ENCODE measurements at places on chromosomes 3 and 15.

DNA sequence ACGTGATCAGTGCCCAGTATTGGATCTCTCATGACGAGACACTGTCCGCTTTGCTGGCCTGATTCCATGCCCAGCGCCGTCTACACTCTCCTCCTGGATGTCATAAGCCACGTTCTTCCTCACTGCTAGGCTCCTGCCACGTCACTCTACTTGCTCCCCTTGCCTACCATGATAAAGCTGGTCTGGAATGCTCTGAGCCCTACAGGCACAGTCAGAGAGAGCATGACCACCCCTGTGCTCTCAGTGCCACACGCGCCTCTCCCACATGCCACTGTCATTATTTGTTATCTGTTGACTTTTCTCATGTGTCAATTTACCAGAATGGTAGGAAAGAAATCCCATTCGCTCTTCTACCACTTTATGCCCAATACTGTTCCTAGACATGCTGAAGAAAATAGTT is 148.6 kb downstream of the ANO10 start:
- DNase-seq = no peak

- DNase-seq = no peak
These were observed 1072.7 kb downstream of the OTOL1 start for GRCh38 chr3:162569314-162569713.

DNA sequence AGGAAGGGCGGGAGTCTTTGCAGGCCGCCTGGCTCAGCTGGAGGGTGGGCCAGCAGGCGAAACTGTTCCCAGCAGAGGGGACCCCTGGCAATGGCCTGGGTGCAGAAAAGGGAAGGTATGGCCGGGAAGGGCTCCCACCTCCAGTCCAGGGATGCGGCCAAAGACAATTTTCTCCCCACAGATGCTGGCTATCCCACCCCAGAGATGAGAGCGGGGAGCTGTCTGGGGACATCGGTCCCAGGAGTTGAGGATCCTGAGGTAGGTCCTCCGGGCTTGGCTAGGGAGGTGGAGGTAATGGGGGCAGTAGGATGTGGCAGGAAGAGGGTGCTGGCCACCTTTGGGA is 1.7 kb downstream of the SEMA3G start:
- no peak for DNase-seq

DNA sequence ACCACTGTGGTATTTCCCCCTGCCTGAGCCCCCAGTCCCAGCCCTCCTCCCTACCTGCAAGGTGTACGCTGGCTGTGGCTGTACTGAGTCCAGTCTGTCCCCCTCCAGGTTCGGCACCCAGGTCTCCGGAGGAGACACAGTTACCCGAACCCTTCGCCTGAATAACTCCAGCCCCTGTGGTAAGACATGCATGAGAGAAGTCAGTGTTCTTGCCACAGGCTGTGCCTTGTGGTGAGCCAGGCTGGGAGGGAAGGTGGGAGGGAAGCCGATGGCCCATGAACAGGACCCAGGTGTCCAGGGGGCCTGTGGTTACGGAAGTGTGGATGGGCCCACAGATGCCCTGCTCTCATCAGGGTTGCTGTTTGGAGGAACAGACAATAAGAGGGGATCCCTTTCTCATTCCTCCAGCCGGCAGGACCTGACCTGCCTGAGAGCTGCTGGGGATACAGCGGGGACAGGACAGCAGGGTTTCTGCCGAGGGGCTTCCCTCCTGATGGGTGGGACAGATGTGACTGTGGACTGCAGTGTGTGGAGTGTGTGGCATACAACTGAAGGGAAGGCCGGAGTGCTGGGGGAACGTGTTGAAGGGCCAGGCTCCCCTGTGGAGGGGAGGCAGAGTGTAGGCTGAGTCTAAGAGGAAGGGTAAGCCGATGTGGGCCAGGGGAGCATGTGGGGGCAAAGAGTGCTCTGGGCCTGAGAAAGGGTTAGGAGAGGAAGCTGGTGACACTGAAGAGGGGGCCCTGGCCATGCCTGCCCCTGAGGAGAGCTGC is 21.9 kb downstream of the ACAA1 start:
- DNase-seq = no peak

- DNase-seq = no peak
These were observed 178.8 kb downstream of the TNIK start for GRCh38 chr3:171281256-171281992.

DNA sequence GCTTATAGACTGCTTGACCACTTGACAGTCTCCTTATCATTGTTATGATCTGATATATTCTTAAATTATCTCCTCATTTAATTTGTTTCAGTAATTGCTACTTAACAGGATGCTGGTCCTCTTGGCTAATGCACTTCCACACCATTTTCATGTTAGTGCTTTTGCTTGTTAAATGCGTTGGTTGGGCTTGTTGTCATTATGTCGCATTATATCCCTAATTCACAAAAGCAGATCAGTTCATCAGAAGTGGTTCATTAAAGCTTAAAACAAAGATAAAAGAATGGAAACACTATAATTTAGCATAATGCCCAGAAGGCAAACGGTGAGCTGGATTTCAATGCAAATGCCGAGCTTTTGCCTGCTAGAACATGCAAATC is 17.1 kb upstream of the EHHADH start:
- no peak for DNase-seq

GRCh38 chr3:54845551-54845950 is 82.3 kb downstream of the LRTM1 start:
- peak; percentile 67 for DNase-seq

DNA sequence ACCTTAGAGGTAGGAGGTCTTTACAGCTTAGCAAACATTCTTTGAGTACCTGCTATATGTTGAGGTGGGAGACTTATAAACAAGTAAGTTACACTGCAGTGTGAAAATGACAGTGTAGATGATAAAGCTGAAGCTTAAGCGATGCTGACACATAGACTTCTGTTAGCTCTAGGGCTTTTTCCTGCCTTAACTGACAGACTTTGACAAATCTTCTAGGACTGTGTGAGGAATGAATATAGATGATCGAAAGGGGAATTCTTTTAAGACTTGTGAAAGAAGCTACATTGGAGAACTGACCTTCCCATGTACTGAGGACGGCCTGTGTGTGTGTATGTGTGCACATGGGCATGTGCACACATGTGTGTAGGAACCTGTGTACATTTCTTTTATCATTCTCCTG is 22.7 kb downstream of the BOC start:
- DNase-seq = no peak

DNA sequence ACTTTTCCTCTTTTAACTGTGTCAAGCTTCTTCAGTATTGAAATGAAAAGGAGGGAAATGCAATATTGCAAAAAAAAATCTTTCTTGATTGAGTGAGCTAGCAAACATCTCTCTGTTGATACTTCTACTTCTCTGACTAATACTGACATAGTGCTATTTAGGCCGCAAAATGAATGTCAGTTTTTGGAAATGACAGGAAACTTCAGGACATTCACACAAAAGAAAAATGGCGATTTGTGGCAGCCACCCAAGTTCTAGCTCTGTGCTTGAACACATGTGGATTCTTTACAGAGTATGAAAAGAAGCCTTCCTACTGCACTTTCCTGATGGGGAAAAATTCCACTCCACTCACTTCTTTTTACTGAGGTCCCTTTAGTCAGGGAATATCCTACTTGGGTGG is 486.8 kb upstream of the ALCAM start:
- no peak for DNase-seq

- DNase-seq = no peak
These were observed 207.9 kb upstream of the GAP43 start for GRCh38 chr3:115415246-115415996.

DNA sequence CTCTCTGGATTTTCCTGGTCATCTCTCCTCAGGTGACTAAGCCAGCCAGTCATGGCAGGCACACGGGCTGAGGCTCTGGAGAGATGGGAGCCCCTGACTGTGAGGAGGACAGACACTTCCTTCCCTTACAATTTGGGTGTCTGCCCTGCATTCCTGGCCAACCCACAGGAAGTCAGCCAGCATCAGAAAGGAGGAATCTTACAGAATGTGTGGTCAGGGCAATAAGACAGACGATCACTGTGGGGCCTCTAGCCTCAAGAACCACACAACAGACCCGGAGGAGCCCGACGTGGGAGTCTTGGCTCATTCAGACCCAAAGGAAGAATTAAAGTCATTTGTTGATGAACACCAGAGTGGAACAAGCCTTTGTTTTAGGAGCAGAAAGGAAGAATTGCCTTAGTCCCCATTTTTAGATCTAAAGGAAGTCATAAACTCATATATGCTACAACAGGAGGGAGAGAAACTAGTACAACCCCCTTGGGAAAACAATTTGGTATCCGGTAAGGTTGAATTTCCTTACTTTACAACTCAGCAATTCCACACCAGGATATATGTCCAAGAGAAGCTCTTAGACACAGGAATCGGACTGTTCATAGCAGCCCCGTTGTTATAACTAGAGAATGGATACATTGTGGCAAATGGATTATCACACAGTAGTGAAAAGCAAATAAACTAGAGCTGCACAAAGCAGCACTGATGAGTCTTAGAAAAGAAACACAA is 62.2 kb downstream of the ABTB1 start:
- no peak for DNase-seq

DNA sequence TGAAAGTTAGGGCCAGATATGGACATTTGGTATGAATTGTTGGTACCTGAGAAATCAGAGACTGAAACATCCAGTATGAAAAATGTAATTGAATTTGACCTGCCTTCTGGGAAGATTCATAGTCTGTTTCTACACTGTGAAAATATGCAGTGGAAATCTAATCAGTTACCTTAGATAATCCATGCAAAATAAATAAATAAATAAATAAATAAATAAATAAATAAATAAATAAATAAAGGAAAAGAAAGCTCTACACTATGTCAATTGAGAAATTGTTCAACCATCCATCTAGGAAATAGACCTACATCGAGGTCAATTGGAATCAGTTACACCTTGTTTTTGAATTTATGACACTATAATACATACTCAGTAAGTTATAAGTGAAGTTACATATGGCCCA is 252.3 kb downstream of the VGLL3 start:
- no peak for DNase-seq

- DNase-seq = no peak
These were observed 36.2 kb upstream of the LDHAL6B start for GRCh38 chr15:59170295-59171066.

DNA sequence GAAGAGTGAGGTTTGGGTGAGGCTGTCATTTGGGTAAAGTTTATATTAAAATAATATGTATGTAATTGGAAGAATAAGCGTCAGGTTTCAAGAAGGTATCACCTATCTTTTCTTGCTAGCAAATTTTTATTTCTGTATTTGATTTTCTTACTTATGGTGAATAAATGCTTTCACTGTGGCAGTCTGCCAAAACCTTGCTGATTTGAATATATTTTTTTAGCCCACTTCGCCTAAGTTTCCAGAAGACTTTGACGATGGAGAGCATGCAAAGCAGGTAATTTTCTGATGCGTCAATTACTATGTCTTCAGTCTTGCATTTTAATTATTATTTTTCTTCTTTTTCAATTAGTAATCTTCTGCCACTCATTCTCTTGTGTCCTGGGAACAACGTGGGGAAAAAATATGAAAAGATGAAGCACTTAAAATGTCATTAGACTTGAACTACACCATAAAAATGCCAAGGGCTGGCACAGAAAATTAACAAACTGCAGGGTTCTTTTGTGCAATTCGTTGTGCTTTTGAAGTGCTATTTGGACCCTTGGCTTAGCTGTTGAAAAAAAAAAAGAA is 40.4 kb downstream of the SRP14 start:
- no peak for DNase-seq

All from NCI-H1930 (cell line).